T-helper 1 cell (primary cell): ENCODE measurements at places on chromosomes 7 and 10.

DNA sequence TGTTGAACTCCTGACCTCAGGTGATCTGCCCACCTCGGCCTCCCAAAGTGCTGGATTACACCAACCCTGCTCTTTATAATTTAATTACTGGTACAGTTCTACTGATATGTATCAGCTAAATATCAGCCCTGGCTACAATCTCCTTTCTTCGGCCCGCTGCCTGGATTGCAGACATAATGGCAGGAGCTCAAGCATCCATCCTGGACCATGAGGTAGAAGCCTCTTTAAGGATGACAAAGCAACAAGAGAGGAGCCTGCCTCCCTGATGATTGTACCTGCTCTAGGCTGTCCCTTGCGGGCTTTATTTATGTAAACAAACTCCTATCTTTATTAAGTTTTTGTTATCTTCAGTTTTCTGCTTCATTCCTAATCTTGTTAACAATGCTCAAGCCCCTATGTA, 5.6 kb upstream of the PSAP start:
- DNase-seq = no peak

GRCh38 chr10:32367793-32368453, 21.0 kb upstream of the EPC1 start:
- DNase-seq = peak; percentile 62

GRCh38 chr10:113061054-113061430, 111.0 kb downstream of the TCF7L2 start:
- DNase-seq = no peak

- DNase-seq = no peak
Observed at GRCh38 chr7:70710651-70711050, 421.3 kb upstream of the GALNT17 start.

DNA sequence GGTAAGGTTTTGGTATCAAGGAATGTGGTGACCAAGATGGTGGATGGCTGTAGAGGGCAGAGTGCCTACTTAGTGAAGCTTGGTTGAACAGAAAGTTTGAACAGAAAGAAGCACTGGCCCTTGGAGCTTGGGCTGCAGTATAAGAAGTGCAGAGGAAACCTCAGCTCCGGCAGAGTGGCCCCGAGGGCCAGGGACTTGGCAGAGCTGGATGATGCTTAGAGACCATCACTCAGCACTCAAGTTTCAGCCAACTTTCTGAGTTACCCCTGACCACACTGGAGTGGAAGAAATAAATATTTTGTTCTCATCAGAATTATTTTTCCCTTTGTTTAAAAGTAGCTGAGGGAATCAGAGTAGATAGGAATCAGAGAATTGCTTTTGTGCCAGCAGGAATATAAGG, 336.7 kb downstream of the C7orf25 start:
- DNase-seq = no peak

- DNase-seq = no peak
Observed at GRCh38 chr10:11386044-11386443, 225.4 kb downstream of the USP6NL start.

DNA sequence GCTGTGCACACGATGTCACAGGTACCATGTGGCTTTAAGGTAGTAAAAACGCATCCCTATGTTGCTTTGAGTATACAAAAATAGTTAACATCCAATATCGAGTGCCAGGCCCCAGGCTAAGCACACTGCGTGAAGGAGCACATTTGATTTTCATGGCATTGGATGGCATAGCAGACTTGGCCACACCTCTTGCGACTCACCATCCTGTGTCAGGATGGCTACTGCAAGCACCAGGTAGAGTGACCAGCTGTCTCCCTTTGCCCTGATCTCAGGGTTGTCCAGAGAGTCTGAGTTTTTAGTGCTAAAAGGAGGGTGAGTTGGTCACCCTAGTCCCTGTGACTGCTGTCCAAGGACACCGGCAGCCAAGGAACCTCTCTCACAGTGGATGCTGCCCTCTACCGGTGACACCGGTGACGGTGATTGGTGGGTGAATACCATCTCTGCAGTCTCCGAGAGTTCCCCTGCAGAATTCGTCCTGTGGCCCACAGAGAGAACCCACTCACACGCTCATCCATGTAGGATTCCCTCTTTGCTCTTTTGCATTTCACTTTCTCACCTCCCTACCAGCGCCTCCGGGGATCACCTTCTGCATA, 76.1 kb downstream of the BICC1 start:
- no peak for DNase-seq

DNA sequence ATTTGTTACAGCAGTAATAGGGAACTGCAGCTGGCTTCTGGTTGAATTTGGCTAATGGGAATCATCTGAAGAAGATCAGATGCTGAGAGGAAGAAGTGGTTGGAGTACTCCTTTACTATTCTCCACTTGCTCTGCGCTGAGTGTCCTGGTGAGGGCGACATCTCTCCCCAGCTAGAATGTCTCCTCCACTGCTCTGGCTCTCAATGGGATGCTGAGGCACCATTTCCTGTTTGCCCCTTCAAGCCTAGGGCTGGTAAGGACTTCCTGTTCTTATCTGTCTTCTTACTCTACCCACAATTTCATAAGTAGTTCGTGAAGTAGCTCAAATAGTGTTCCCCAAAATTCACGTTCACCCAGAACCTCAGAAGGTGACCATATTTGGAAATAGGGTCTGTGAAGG, 43.2 kb upstream of the TES start:
- no peak for DNase-seq

GRCh38 chr7:123846217-123846891, 1.4 kb downstream of the HYAL4 start:
- no peak for DNase-seq

- DNase-seq = no peak
Observed at GRCh38 chr7:77839919-77840318, 41.3 kb downstream of the PHTF2 start.

DNA sequence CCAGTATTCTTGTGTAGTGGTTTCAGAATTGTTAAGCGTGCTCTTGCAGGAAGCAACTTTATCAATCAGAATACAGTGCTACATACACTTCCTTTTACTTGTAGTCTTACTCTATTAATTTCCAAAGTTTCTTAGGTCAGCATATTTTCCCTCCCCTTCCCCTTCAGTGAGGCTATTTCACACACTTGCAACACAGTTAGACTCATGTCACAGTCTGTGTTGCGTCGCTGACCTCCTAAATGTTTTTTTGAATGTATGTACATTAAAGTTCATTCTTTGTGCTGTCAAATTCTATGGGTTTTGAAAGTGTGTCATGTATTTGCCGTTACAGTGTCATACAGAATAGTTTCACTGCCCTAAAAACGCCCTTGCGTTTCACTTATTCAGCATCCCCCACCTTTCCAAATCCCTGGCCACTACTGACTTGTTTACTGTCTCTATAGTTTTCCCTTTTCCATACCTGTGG, 5.4 kb upstream of the HKDC1 start:
- no peak for DNase-seq

DNA sequence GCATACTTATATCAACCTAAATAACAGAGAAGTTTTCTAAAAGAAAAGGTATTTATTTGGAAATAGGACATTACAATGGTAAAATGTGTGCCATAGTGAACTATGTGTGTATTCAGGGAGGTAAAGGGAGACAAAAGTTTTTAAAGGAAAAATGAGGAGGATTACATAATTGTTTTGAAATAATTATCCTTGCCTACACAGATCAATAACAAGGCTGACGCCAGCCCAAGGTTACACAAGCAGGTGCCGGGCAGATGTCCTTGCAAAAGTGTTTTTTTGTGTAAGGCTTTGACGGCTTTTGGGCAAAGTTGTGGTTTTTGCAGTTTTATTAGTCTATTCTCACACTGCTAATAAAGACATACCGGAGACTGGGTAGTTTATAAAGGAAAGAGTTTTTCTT, 22.7 kb upstream of the SLC35B4 start:
- DNase-seq = no peak

- DNase-seq = no peak
Observed at GRCh38 chr10:121036431-121036830, 185.3 kb downstream of the WDR11 start.

DNA sequence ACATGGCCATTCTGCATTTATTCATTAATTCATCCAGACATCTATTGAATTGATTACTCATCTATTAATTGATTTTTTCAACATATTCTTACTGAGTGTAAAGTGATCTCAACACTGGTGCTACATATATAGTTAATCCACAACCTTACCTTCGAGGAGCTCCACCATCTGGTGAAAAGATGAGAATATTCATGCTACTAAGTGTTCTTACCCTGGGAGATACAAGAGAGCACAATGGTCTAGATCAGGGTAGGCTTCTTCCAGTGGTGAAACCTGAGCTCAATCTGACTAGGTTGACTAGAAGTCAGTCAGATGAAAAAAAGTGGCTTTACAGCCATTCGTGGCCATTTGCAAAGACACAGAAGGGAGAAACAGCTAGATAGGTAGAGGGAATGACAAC, 507.4 kb downstream of the ANKRD7 start:
- DNase-seq = no peak

DNA sequence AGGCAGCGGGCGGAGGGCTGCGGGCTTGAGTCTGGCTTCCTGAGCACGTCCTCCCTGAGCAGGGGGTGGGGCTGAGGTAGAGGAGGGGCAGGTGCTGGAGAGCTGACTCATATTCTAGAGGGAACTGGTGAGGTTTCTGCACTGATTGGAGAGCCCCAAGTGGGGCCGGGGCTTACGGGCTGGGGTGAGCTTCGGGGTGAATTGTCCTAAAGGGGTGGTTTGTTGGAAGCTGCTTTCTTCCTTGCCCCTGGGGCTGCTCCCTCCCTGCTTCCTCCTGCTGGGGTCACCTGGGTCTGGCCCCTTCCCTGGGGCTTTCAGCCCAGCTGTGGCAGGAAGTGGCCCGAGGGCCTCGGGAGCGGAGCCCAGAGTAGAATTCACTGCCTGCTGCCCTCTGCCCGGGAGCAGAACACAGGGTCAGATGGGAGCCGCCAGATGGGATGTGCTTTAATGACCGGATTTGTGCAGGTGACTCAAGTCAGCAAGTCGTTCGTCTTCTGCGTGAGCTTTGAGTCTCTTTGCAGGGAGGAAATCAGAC, 48.6 kb downstream of the FAM20C start:
- no peak for DNase-seq

DNA sequence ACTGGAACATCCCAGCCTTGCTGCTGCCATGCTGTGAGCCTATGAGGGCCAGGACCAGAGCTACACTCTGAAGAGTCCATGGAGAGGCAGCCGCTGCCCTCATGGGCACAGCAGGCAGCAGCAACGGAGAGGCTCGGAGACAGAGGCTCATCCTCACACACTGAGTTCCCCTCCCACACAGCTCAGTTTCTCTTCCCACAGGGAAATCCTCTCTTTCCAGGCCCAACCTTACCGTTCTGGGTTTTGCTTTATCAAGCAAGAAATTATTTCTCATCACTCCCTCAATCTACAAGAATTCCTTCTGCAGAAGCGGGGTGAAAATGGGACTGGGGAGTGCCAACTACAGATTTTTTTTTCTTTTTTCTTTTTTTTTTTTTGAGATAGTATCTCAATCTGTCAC, 36.6 kb downstream of the GOLGA7B start:
- DNase-seq = no peak

DNA sequence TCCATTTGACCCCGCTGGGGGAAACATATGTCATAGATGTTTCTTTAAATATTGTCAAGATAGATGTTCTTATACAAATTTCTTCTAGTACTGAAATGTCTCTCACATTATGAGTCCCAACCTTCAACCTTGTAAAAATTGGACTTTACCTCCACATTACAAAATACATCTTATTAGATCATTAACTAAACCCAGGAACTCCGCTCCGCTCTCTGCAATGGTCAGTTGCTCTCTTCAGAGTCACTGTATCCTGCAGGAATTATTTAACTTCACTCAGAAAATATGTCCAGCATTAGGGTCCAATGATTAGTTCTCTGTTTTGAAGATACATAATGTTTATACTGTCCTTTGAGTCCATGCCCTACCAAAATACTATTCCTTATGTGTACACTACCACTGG, 8.5 kb upstream of the AKR1D1 start:
- no peak for DNase-seq

GRCh38 chr7:40234666-40235065, 99.9 kb downstream of the SUGCT start:
- DNase-seq = no peak

DNA sequence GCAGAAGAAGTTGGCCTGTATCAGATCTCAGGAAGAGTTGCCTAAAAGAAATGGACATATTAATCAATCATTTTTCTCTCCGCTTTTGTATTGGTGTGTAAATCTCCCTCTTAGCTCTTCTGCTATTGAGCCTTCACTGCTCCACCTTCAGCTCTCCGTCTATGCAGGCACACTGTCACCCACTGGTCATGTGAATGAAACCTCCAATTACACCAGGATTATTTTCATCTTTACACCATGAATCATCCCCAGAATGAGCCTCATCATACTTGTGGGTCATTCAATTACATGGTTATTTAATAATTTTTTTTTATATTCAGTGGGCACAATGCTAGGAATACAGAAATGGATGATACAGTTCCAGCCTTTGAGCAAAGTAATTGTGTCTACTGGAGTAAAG, 92.6 kb downstream of the LRRC4 start:
- DNase-seq = no peak

DNA sequence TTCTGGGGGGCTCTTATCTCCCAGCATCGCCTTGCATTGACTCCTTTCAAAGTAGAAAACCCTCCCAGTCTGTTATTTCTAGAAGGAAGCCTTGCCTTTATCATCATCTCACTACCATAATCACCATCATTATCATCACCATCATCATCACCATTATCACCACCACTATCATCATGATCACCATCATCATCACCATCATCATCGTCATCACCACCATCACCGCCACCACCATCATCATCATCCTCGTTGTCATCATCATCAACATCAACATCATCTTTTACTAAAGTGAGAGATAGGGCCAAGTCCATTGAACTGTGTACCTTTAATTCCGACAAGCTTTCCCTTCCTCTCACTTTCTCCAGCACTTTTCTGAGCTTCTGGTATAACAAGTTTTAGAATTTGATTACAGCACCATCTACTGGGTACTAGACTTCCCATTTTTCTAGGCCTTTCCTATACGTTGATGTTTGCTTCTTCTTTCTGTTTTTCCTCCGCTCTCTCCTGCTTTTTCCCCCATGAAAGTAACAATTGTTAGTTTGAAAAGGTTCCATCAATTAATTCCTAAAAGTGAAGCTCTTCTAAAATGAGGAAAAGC, 226.4 kb downstream of the BUB3 start:
- DNase-seq = no peak

DNA sequence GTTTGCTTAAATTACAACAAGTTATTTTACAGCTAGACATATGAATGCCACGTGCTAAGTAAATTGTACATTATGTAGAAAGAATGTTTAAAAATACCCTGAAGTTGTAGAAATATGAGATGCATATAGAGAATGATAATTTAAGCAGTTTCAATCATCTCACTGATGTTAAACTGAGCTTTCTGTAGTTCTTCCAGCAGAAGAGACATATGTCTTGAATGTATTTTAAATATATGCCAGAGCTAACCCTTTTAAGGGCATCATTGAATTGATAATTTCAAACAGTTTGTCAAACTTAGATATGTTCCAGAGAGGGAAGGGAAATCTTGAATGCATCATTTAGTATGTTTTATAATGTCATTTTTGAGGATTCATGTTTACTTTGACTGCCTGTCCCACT, 255.2 kb downstream of the MDFIC start:
- no peak for DNase-seq

- DNase-seq = no peak
Observed at GRCh38 chr7:4889682-4890081, 6.2 kb upstream of the RADIL start.
